ENCODE measurements at places on chromosomes 12 and 14. TPM values are rescaled to one million over a fixed set of nuclear protein-coding genes. Genes with fewer than 3 reads are reported as not detected.

Gene KRT79
- not detected for total RNA-seq

Gene SLC17A8
- not detected for total RNA-seq

Gene ACSS3
- total RNA-seq, result 0.30 TPM

Gene RNASE7
- total RNA-seq, result not detected

Gene FAM186B
- 0.32 TPM for total RNA-seq

Gene C12orf54
- not detected for total RNA-seq

Gene DHRS2
- not detected for total RNA-seq

Gene MOAP1
- total RNA-seq, result 21.4 TPM

Gene FGF23
- total RNA-seq, result not detected

Gene SERPINA12
- not detected for total RNA-seq

Gene KITLG
- 44.2 TPM for total RNA-seq

Gene MAX
- total RNA-seq, result 31.5 TPM

Gene TSHR
- total RNA-seq, result not detected

Gene SLC48A1
- 9.4 TPM for total RNA-seq

Gene PTPN21
- total RNA-seq, result 4.4 TPM

Gene HPD
- not detected for total RNA-seq

Gene KRT85
- total RNA-seq, result not detected

Gene KRT6A
- not detected for total RNA-seq

Gene SLC6A12
- total RNA-seq, result not detected

Gene ALX1
- total RNA-seq, result not detected

Gene ATF7IP
- 51.2 TPM for total RNA-seq

Gene GLIPR1L2
- not detected for total RNA-seq

Gene RNASE3
- not detected for total RNA-seq

Gene NPAS3
- total RNA-seq, result 0.32 TPM

Gene CCDC177
- total RNA-seq, result not detected

Gene AGAP2
- total RNA-seq, result 0.15 TPM

Gene SYT1
- total RNA-seq, result 6.8 TPM

Gene PRH2
- not detected for total RNA-seq

Gene ADCY6
- 27.8 TPM for total RNA-seq

Gene ARHGAP9
- not detected for total RNA-seq

Gene CYP46A1
- total RNA-seq, result under 0.01 TPM

Data from epithelial cell of umbilical artery (primary cell).